ENCODE measurements at places on chromosomes 6 and 20.

DNA sequence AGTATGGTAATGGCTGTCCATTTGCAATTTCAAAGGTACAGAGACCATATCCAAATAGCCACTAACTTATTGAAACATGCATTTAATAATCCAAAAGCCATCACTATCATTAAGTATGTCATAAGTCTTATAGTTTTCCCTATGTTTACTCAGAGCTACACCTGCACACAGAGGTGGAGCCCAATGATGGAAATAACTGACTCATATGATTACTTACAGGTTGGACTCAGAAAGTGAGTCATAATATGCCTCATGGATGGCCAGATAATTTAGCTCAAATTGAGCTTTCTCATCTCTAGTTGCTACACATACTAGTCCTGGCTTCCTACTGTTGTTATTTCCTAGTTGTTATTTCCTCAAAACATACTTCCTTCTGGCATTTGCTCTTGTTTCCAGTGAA lies 104.4 kb upstream of the KHDRBS2 start:
- DNase-seq: no peak

GRCh38 chr6:4612636-4613171 lies 163.5 kb upstream of the CDYL start:
- DNase-seq: no peak

DNA sequence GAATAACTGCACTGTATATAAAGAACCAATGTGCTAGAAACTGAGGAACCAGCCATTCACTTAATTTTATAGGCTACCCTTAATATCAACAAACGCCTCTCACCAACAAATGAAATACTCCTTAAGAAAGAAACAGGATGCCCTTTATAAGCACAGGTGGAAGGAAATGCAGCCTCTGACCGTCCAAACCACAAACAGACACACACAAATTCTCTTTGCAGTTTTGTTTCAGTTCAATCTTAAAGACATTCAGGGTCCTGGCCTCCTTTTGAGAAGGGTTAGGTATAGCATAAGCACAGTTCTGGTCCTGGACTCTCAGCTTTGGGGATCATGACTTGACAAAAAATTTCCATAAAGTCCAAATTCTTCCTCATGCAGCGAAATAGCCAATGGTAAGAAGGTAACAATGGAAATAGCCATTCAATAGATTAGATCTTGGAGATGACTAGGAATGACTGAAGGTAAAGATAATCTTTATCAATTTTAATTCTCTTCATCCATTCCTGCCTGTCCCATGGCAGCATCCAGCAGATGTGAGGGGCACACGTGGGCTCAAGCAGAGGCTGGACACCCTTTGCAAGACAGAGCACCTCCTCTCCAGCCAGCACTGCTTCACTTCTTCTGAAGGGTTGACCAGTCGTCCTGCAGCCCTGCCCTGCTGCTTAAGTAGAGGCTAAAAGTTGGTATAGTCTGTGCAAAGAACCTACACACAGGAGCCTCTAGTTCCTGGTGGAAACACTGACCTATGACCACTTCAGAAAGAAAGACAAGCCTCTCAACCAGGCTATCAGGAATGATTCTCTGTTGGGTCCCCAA lies 123.9 kb downstream of the CD83 start:
- no peak for DNase-seq

DNA sequence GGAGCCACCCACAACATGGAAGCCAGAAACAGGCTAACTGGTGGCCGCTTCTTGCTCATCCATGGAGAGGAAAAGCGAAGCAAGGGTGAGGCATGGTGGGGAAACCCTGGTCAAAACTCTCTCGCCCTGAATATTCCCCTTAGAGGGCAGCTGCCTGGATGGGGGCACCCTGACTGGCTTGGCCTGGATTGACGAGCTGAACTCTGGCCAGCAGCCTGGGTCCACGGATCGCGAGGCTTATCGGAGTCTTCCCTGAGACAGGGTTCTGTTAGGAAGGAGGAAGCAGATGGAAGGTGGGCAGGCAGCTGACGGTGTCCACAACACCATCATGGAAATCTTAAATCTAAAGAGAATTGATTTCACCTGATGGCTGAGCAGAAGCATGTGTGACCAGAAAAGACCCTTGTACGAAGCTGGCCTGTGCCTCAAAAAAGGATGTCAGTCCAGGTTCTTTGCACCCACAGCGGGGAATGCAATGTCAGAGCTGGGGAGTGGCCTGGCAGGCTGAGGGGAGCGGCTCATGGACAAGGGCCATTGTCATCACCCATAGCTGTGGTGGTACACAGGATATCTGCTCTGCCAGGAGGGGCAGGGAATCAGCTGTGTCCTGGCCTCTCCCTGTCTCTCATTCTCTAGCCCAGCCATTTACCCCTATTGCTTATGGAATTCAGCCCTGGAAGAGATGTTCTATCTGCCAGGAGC lies 109.4 kb upstream of the SNX9 start:
- DNase-seq: no peak

DNA sequence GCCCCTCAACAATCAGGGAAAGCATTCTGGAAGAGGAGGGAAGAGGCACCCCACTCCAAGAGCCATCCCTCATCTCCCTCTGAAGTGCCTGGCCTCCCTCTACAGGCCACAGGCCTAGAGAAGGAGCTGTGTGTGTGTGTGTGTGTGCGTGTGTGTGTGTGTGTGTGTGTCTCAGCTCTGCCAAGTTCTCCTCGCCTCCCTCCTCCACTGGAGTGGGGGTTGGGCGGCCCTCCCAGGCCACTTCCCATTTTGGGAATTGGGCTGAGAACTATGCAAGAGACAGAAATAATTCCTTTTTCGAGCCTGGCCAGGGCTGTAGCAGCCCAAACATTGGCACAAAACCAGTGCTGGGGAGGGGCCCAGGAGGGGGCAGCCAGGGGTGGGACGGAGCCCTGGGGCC lies 35.7 kb downstream of the KCNB1 start:
- DNase-seq: no peak

GRCh38 chr6:100050550-100050949 lies 56.5 kb upstream of the MCHR2 start:
- DNase-seq: no peak

Data from stimulated activated naive CD8-positive, alpha-beta T cell treated with anti-CD3 and anti-CD28 coated beads, Interleukin-15, amount 100 ng/mL, for 72 hours (primary cell).